D341Med (cell line): ENCODE measurements at places on chromosomes 4 and X.

DNA sequence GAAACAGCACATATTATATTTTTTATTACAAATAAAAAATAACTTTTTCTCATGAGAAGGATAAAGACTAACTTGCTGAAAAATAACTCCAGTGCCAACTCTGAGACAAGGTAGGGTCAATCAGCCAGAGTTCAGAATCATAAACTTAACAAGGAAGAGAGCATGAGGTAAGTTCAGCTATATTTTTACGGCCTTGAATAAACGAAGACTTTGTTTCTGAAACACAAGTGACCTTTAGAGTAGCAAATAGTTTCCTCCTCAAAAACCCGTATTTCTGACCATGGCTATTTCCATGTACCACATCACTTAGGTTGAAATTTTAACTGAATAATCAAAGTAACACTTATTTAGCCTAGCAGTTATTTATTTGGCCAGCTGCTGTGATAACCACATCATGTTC is 45.5 kb downstream of the PRDM5 start:
- DNase-seq: no peak

DNA sequence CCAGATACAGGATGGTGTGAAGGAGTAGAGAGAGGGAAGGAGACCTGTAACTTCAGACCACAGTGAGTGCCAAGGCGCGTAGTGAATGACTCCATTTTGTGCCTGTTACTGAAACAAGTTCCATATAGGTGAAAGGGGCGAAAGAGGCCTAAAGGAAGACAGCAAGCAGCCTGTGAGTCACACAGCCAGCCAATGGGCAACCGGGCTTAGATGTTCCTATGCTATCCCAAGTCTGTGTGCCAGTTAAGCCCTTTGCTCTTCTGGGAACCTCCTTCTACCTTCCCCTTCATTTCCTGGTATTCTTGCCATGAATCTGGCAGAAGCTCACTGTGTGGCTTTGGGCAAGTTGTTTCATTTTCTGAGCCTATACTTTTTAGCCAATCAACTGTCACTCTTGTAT is 161.8 kb upstream of the LDB2 start:
- no peak for DNase-seq

DNA sequence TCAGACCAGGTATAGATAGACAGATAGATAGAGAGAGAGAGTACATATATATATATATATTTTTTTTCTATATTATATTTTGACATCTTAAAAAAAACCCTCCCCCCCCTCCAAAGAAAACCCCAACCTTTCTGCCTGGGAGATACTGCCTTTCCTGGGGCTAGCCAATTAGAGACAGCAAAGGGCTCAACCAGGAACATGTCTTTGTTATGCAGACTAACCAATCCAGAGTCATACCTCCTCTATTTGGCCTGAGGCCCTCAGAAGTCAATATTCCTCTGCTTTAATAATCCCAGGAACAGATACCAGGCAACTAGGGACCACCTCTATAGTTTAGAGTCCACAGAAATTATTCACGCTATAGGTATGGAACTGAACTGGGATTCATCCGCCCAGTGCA is 135.6 kb upstream of the MAD2L1 start:
- no peak for DNase-seq

DNA sequence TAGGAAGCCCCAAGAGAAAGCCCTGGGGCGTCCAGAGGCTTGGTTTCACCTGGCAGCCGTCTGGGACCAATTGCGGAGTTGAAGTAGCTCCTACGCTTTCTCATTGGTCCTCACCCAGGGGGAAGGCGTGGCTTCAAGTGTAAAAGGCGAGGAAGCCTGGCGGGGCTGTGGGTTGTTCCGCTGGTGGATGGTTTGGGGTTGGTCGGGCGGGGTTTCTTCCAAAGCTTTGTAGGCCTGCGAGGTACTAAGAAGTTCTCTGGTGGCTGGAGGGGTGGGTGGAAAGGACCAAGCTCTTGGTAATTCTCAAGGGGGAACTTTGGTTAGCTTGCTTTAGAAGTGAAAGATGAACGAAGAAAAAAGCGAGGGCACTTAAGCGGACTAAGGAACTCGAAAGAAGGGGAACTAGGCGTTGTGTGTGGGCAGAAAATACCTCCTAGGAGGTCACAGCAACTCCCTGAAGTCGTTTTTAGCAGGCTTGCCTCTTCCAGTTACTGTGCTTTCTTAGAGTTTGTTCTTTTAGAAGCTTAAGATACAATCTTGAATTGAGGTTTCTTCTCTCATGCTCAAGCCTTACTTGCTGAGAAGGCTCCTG is 36.6 kb downstream of the CCNG2 start:
- no peak for DNase-seq

- DNase-seq: no peak
Observed at GRCh38 chr4:8311101-8312068, 41.8 kb downstream of the HTRA3 start.
